ENCODE measurements at places on chromosomes 16 and 17.

DNA sequence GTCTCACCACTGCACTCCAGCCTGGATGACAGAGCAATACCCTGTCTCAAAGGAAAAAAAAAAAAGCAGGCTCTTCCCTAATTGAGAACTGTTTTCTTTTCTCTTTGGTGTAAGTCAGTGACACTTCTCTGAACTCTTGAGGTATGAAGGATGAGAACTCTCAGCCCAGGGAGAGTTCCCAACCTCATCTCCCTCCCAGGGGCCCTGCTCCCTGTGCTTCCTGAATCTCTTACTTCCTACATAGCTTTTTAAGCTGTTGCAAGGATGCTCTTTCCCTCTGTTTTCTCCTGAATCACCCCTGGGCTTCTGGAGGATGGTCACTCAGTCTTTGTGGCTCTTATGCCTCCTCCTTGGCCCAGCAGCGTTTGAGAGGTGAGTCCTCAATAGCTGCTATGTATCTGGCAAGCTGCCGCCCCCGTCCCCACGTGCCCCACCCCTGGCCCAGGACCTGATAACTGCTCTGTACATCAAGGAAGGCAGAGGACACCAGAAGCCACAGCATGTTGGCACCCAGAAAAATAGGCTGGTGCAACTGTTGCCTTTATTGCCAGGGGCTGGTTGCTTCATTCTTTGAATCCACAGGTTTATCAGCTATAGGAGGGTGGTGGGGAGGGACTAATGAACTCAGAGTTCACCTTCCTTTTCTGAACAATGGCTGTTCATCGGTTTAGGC, 24.0 kb downstream of the IGF2BP1 start:
- DNase-seq = no peak

- DNase-seq = no peak
Observed at GRCh38 chr17:20266806-20267458, 200.4 kb downstream of the LGALS9B start.

GRCh38 chr16:19285431-19285830, at the start of gene CLEC19A:
Gene CLEC19A (plus strand): TSS chr16:19285731. CDS start chr16:19285852, 121 bp downstream.
- DNase-seq = no peak

GRCh38 chr17:13785981-13786598, 184.4 kb upstream of the HS3ST3A1 start:
- no peak for DNase-seq

GRCh38 chr17:80086081-80086480, 15.3 kb upstream of the GAA start:
- DNase-seq = no peak

DNA sequence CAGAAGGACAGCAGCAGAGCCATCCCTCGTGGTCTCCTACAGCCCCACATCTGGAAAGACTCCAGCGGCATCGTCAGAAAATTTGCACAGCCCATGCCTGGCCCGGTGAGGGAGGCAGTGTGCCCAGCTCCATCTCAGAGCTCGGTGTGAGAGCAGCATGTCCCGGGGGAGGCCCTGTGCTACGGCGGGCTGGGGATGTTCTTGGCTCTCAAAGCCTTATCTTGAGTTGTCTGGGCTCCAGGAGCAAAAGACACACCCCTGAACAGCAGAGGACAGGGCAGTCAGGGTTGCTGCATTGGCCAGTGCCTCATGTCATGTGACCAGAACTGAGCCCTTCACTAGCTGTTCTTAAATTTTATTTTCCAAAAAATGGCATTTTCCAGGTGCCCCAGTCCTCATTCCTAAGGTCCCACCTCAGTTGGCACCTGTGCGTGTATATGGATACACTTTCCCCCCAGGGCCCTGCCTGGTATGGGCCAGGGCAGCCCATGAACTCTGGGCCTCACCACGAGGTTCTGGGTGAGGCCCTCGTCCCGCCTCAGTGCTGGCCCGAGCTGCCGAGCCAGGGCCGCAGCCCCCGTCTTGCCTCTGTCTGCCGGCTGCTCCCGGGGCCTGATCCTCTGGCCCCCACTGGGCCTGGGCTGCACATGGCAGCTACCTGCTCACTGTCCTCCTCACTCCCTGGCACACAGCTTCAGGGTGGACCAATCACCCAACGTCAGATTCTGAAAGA, 3.0 kb downstream of the NUDT16L1 start:
- no peak for DNase-seq

Measured in CD4-positive, alpha-beta T cell treated with Interleukin-1 beta for 1 hour (primary cell).